ENCODE measurements at places on chromosomes 11 and 22.
A peak's percentile ranks its signal among the peaks of the same experiment; 100 is the strongest.

GRCh38 chr11:13826505-13827278, 135.8 kb upstream of the SPON1 start:
- no peak for DNase-seq

GRCh38 chr11:132332521-132332920, 962.1 kb downstream of the NTM start:
- DNase-seq: no peak

DNA sequence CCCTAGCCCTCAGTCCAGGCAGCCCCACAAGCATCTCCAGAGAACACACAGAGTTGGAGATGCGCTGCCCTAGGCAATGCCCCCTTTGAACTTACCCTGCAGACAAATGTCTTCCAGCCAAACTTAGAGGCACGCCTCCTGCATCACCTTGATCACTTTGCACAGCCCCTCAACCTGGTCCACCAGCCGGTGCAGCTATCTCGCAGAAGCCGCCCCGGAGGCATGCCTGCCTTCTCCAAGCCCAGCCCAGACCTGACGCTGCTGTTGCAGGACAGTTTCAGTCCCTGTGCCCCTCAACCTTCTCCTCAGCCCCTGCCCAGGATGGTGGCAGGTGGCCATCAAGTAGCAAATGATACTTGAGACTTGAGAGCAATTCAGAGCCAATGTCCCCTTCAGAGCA, 16.7 kb upstream of the POU2AF1 start:
- no peak for DNase-seq

DNA sequence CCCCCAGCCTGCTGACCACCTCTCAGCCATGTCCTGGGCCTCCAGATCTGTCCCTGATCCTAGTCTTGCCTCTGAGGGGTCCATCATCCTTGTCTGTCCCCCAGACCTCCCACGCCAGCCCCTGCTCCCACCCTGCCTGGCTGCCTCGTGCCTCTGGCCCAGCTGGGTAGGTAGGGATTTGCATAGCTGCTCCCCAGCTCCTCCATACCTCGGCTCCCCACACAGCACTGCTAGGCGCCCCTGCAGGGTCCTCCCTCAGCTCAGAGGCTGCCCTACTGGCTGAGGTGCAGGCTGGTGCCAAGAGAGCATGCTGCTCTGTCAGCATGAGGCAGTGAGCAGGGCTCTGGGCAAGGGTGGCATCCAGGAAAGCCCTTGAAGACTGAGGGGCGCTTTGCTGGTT, 47.7 kb downstream of the NFAM1 start:
- no peak for DNase-seq

- no peak for DNase-seq
Measured at GRCh38 chr22:36162127-36163034, 1.8 kb upstream of the APOL3 start.

GRCh38 chr11:70064726-70065317, 13.3 kb upstream of the ANO1 start:
- no peak for DNase-seq

DNA sequence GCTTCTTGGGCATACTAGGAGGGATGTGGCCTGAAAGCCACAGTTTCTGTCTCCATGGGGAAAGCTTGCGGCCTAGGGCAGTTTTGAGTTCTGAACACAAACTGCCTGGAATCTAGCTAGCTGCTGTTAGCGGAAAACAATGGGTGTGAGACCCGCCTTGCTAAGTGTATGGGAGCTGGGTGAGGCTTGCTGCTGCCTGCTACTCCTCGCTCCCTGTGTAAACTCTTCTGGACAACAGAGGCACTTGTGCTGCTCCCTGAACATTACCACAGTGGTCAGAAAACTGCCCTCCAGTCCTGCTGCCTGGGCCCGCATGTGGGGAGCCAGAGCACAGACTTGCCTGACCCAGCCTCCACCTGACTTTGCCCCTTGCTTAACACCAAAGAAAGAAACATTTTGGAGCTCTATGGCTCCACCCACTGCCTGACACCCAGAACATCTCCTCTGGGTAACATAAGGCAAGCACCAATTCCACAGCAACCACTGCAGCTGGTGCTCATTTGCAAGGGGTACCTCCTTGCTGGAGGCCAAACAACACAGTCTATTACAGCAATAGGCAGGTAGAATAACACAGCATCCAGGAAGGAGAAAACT, 766.3 kb upstream of the RAG2 start:
- no peak for DNase-seq

DNA sequence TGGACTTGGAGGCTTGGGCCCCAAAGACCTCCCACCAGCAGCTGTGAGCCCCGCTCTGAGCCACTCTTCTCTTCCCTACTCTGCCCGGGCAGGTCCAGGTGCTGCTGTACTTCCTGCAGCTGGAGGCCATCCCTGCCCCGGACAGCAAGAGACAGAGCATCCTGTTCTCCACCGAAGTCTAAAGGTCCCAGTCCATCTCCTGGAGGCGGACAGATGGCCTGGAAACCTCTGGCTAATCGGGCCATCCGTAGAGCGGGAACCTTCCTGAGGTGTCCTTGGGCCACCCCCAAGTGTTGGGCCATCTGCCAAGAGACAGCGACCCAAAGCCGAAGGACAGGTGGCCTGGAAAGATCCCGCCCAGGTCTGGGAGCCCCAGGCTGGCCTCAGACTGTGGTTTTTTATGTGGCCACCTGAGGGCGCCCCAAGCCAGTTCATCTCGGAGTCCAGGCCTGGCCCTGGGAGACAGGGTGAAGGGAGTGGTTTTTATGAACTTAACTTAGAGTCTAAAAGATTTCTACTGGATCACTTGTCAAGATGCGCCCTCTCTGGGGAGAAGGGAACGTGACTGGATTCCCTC, 135.1 kb downstream of the BCR start:
- no peak for DNase-seq

DNA sequence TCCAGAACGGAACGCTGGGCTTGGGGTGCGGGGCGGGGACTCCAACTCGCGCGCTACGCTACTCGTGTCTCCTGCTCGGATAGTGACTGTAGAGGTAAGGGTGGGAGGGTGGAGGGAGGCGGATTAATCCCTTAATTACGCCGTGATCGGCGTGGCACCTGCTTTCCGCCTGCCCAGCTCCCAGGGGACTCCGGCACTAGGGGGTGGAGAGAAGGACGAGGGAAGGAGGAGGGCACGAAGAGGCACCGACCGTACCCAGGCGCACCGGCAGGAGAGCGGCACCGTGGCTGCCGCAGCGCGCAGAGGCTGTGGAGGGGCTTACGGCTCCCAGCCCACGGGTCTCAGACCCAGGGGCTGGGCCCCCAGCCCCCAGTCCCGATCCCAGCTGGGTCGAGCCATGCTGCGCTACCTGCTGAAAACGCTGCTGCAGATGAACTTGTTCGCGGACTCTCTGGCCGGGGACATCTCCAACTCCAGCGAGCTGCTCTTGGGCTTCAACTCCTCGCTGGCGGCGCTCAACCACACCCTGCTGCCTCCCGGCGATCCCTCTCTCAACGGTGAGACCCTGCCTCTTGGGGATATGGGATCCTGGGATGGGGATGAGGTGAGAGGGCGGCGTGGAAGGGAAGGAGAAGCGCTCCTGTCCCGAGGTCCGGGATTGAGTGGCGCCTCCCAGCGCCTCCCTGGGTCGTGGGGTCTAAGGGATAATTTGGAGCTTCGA, at the start of gene ROBO3:
Gene ROBO3 (plus strand): TSS at position 252 of the 721 bp plus-strand sequence. CDS start 146 bp downstream, at position 398.
- peak; percentile 55 for DNase-seq

- no peak for DNase-seq
Measured at GRCh38 chr22:19818324-19819207, 36.1 kb downstream of the GNB1L start.

- no peak for DNase-seq
Measured at GRCh38 chr11:33582636-33583325, 117.8 kb downstream of the C11orf91 start.

DNA sequence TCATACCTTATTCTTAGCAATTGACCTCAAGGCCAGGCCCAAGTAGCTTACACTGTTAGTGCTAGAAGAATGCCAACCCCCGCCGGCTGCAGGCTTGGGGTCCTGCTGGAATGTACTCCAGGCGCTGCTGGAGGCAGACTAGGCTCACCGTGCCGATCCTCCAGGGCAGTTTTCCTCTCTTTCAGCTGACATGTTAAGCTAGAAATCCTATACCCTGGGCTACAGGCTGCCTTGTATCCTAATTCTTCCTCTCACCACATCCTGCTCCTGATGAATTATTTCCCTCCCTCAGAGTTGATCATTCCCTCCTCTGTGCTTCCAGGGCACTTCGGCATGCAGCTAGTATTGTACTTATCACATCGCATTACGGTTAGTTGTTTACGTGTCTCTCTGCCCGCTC, 3.4 kb downstream of the SPTBN2 start:
- no peak for DNase-seq

GRCh38 chr11:4095509-4096230, 1.1 kb downstream of the RRM1 start:
- no peak for DNase-seq

DNA sequence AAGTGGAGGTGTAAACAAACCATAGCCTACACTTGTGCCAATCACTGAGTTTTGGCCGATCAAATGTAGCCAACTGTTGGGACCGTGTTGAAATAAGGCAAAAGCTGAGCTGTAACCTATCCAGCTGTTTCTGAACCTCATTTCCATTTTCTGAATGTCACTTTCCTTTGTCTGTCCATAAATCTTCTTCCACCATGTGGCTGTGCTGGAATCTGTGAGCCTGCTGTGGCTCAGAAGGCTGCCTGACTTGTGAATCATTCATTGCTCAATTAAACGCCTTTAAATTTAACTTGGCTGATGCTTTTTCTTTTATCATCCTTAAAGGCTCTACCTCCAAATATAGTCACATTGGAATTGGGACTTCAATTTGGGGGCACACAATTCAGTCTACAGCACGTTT, 203.1 kb upstream of the MPPED2 start:
- DNase-seq: no peak

DNA sequence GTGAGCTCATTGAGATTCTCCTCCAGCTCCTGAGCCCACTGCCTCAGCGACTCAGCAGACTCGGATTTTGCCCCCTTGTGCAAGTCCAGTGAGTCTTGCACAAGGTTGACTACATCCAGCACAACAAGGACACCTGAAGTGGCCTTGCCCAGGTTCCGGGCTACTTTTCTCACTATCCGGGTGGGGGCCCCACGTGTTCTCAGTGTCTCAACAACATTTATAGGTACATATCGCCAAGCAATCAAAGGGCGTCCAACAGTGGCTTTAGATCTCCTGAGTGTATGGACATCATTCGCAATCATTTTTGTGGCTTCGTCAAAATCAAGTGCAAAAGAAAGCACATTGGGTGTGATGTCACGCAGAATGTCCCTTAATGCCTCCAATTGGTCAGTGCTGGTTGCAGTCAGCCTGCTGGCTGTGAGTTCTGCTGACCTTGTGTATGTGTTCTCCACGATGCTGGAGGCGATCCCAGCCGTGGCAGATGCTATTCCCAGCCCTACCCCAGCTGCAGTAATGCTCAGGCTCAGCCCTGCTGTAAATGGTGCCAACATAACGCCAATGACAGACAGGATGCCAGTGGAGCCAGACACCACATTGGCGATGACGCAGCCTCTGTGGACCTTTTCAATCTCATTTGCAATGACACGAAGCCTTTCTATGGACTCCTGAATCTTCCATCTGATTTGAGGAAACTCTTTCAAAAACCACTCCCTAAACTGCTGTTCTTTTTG, 10.3 kb downstream of the APOL4 start:
- DNase-seq: no peak

DNA sequence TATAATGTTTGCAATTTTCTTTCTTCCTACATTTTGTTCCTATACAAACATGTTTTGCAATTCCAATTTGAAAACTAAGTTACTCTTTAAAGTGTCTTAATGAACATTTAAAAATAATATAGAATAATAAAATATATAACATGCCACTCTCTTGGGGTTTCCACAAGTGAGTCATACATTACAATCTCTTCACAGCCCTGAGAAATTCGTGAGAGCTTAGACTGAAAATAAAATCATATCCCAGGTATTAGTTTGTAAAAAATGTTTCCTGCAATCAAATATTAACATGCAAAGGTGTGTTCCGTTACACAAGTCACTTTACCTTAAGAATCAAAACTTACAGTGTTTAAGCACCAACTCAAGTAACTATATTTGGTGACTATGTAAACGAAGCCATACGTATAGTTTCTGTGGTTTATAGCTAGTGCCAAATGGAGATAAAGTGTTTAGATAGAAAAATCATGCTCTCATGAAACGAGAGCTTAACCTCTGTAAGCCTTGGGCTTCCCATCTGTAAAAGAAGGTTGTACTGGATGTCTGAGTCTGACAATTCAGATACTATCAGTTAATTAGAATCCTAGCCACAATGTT, 253.6 kb upstream of the ANO3 start:
- no peak for DNase-seq

- no peak for DNase-seq
Measured at GRCh38 chr11:86062719-86063118, 6.2 kb downstream of the PICALM start.

DNA sequence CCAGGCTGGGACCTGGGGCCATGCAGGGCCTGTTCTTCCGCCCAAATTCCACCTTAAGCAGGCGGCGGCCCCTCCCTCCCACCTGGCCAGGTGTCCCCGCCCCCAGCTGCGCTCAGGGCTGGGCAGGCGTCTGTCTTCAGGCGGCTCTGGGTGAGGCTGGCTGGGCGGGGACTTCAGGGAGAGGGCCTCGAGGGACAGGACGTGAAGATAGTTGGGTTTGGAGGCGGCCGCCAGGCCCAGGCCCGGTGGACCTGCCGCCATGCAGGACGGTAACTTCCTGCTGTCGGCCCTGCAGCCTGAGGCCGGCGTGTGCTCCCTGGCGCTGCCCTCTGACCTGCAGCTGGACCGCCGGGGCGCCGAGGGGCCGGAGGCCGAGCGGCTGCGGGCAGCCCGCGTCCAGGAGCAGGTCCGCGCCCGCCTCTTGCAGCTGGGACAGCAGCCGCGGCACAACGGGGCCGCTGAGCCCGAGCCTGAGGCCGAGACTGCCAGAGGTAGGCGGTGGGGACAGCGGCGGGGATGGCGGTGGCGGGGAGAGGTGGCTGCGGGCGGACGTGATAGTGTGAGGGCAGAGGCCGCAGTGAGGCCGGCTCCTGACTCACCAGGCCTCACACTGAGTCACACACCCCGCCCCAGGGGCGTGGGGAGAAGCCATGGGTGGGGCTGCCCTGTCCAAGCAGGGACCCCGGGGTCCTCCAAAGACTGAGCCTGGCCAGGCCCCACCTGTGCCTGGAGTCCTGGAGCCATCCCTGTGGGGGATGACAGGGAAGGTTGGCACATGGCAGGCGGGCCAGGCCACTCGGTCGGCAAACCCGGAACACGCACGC, at the start of gene PKP3:
Gene PKP3 (plus strand): TSS at position 176 of the 824 bp plus-strand sequence. CDS start 84 bp downstream, at position 260.
- DNase-seq: peak; percentile 98

GRCh38 chr22:37457093-37457893, 28.9 kb downstream of the MFNG start:
- peak; percentile 61 for DNase-seq

All from 8988T (cell line).